Pons (tissue), 1 donor: ENCODE measurements at places on chromosomes 3 and 15.

DNA sequence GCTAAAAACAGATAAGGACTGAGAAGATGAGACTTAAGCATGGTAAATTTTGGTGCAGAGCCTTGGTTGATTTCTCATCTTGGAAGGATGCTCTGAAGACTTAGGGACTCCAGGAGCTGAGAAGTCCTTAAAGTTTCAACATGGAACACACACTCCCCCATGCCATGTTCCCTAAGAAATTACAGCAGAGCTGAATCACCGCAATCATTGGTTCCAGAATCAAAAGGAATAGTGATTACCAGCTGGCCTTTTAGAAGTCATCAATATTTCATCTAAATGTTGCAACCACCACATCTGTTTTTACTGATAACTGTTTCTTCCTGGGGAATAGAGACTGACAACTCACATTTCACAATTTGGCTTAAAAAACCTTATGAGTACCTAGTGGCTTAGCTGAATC lies 229.3 kb downstream of the MINAR1 start:
- no peak for DNase-seq

DNA sequence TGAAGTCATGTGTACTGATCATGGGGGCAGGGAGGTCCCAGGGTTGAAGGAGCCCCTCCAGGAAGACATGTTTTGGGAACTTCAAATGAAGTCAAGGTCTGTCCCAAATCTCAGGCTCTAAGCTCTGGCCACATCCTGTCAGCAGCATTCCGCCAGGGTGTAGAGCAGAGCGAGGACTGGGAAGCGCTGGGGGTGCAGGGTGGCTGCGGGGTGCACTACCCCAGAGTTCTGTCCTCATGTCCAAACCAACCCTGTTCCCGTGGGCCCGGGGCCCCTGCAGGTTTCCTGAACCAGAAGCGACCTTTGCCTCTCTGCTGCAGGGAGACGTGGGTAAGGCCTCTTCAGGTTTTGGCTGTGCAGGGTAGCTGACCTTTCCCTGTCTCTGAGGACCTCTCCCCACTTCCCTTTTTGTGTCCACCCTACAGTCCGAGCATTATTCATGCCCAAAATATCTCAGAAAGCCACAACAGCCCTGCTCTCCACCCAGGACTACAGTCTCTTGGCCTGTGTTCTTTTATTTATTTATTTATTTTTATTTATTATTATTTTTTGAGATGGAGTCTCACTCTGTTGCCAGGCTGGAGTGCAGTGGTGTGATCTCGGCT lies 26.6 kb upstream of the FLNB start:
- DNase-seq: peak; percentile 22

GRCh38 chr3:64072126-64072525 lies 48.8 kb upstream of the PSMD6 start:
- DNase-seq: peak; percentile 64

GRCh38 chr15:60091157-60091556 lies 87.0 kb downstream of the FOXB1 start:
- DNase-seq: no peak

GRCh38 chr3:55731741-55732140 lies 244.6 kb upstream of the WNT5A start:
- DNase-seq: no peak

DNA sequence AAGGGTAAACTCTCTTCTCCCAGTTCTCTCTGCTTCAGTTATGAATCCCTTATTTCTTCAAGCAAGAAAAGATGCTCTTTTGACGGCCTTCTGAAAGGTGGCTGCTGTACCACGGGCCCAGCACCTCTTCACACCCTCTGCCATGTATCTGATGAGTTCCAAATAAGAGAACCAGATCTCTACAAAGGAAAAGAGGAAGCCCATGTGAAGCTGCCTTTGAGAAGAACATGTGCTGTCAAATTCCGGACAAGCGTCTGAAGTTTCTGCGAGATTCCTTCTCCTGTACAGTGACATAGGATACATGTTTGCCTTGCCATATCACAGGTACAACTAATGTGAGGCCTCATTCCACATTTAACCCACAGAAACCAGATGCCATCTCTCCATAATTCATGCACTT lies 59.2 kb downstream of the SH3BP5 start:
- no peak for DNase-seq

DNA sequence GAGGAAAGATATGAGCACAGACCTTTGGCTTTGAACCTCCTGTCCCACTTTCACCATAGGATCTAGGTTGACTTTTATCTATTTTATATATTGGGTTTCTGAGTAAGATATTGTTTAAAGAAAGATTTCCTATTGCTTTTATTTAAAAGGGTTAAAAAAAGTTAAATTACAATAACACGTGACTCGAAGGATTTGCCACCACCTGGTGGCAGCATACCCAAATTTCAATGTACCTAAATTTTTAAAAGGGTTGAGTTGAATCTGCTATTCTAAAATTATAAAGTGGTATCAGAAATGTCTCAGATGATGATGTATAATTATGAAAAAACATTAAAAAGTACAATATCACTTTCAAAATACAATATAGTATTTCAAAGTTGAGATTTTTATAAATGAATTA lies 368.4 kb downstream of the MECOM start:
- DNase-seq: no peak

- peak; percentile 37 for DNase-seq
Observed at GRCh38 chr15:65583701-65584100, 27.2 kb downstream of the INTS14 start.

DNA sequence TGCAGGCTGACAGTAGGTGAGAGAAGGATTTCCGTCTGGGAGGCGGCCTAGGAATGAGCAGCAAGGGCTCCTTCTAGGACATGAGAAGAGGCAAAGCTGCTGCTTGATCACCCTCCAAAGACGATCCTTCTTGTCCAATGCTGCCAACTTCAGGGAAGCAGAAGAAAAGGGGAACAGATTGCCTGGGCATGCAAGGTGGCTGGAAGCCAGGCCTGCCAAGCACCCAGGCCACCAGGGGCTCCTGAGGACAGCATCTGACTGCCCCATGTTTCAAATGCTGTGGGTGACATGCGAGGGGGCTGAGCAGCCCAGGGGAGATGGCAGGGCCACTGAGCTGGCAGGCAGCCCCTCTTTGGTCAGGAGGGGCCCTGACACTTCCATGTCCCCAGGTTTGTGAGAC lies 3.3 kb upstream of the GRIP2 start:
- DNase-seq: peak; percentile 22

DNA sequence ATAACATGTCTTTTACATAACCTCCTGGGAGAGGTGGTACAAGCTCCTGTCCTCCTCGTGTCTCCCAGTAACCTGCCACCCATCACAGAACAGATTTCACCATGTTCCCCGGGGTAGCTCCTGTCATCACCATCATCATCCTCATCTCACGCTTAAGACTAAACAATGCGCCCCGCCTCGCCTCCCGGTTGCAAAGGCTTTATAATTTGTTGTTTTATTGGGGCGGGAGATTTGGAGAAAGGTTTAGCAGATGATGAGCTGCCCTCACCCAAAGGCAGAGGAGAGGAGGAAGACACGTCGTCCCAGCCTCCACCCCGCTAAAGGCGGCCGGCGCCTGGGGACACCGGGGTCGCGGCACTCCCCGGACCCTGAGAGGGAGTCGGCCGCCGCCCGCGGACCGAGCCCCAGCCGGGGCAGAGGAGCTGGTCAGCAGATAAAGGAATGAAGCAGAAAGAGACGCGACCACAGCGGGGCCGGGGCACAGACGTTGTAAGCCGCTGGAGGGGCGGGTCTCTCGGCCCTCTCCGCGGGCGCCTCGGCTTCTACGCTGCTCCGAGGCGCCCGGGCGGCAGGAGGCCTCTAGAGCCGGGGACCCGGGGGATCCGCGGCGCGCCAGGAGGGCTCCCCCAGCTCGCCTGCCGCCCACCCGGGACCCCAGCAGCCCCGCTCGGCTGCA lies 589 bp downstream of the HERC1 start:
- no peak for DNase-seq

GRCh38 chr3:42983927-42984326 lies 4.8 kb downstream of the GASK1A start:
- DNase-seq: no peak

DNA sequence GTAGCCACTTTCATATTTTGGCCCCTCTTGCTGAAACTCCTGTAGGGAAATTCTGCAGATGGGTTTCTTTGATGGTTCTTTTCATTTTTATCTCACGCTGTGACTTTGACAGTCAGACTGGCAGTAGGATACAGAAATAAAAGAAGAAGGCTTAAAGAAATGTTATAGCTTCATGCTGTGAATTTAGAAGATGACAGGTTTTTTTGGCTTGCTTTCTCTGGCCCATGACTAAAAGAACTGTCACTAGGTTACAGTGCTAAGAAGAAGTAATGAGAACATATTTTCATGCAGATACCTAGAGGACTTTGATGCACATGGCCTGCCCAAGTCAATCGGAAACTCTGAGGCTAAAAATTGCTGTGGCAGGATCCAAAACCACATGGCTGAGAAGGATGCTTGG lies 334.5 kb downstream of the EPHA6 start:
- DNase-seq: no peak

DNA sequence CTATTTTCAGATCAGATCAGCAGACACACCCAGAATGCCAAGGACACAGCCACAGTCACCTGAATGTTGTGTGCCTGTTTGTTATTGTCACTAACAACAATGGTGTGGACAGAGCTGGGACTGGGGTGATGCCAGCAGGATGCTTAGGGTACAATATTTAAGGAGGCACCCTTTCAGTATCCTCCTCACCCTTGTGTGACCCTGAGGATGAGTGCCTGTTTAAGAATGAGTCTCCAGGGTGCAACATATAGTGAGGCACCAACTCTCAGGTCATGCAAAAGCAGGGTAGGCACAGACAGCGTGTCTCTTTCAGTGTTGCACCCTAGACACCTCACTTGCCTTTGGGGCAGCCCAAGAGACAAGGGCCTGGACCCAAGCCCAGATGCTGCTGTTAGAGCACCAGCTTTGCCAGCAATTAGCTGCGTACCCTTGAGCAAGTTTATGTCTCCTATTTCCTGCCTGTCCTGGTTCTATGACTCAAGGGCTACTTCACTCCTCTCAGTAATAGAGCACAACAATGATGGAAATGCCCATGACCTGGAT lies 122.6 kb downstream of the AQP9 start:
- no peak for DNase-seq

DNA sequence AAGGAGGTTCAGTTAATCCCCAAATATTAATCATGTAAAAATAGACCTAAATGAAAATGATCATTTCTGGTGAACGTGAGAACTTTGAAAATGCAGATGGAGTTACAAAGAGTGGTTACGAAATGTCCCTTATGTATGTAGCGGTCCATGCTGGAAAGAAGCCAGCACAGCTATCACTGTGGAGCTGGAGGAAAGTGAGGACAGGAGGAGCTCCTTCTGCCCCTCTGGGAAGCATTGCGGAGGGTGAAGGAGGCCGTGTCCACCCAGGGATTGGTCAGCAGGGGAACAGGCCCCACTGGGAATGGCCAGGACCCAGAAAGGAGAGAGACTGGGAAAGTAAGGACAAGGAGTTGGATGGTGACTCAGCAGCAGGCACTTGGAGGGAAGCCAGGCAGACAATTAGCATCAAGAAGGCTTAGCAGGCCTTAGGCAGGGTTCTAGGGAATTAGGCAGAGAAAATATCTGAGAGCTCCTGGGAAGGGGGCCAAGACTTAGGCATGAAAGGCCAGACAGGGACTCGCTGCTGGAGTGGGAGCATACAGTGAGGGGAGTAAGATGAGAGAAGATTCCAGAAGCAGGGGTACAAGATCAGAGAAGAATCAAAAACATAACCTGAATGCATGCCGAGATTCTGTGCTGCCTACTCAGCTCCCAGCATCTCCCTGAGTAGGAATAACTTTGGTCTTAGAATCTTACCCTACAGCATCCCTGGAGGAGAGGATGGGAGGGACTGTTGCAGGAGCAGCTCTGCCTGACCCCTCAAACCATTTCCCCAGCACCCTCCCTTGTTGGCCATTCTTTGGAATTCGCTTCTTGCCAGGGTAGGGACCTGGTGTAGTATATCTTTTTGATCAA lies 171.0 kb upstream of the UMPS start:
- peak; percentile 69 for DNase-seq

- DNase-seq: no peak
Observed at GRCh38 chr3:171592786-171593185, 132.6 kb upstream of the TNIK start.

DNA sequence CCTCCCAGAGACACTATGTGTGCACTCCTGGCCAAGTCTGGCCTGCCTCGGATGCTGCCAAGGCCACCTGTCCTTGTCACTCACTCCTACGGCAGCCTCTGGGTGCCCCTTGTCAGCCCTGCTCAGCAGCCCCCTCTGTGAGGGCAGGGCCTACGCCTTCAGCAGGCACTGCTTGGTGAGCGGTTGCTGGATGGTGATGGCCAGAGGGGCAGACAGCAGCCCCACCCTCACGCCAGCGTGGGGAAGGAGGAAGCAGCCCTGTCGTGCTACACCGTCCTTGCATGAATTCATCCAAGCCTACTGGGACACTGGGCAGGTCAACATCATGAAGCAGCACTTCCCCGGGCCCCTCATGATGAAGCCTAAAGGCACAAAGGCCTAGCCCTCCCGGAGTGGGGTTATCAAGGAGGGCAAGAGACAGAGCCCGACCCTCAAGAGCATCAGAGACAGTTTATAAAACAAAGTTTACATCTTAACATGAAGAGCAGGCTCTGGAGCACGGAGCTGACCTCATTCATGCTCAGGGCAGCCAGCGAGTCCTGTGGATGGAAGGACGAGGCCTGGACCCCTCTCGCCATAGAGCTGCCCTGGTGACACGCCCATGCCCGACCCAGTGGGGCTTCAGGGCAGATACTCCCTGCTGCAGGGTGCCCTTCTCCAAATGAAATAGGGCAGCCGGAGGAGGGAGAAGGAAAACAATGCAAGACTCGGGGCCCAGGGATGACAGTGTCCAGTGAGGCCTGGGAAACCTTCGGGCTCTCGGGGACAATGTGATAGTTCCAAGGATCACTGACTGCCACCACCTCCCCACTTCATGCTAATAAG lies 25.3 kb downstream of the CHDH start:
- DNase-seq: no peak

GRCh38 chr3:47024932-47025331 lies 45.5 kb downstream of the NBEAL2 start:
- DNase-seq: no peak

DNA sequence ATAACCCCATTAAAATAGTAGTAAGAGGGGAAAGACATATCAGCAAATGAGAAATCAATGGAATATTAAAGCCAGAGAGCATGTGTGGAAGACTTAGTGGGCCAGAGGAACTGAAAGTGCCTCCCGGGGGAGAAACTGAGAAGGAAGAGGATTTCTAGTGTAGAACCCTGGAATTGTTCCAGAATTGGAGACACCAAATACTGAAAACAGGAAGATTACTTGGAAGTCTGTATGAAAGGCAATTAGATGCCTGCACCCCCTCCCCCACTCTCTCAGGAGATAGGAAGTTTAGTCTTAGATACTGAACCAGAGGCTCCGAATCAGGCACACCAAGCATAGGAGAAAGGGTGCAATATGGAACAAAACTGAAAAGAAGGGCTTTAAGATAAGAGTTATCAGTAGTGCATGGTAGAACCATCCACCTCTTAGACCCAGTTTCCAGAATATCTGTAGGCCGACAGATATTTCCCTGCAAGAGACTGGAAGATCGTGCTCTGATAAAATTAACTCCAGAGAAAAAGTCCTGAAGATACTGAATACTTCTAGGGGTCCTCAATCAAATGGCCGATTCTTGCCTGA lies 32.4 kb downstream of the KLHL18 start:
- peak; percentile 65 for DNase-seq

DNA sequence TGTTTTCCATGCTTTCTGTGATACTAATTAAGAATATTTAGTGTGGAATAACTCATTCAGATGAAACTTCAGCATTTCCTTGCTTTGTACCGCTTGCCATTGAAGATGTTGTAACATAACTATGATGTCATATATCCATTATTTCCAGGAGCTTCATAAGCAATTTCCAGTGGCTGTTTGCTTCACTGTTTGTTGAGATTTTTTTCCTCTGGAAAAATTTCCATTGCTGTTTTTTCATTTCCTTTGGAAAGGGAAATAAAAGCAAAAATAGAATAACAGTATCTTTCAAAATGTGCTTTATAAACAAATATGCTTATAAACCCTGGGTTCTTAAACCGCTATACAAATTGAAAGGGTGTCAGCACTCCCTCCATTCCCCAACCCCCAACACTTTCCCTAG lies 319.6 kb upstream of the SEMA6D start:
- DNase-seq: no peak
